Right lung (tissue), 10 donors: ENCODE measurements at places on chromosomes 12 and 14. TPM values are rescaled to one million over a fixed set of nuclear protein-coding genes. Genes with fewer than 3 reads are reported as not detected.

Gene BDKRB1
- polyA plus RNA-seq: 0.42 TPM

Gene ZFYVE1
- polyA plus RNA-seq: 17.2 TPM

DNA sequence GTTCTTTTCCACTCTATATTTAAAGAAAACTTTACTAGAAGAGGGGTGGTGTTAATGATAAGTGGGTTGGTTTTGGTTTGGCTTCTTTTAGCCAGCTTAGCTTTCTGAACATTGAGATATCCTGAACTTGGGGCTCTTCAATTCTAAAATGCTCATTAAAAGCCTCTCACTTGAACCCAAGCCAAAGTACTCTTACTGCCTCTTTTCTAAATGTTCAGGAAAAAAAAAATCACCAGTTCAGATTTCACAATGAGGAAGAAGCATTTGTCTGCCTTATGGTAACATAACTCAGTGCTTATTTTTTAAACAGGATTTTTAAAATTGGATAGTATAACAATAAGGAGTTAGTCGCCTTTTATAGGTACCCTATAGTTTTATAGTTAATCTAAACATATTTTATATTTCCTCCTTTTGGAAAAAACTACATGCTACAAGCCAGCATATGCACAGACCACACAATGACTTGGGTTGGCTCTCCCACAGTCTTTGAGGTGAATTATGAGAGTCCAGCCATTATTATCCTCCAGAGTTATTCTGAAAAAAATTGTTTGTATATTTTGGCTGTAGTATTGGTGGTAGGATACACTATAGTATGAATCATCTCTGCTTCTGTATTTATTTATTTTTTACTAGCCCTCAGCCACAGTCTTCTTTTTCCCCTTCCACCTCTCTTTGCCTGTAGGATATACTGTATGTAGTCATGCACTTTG is 195.5 kb upstream of the TMPO start:
- peak; percentile 25 for DNase-seq

DNA sequence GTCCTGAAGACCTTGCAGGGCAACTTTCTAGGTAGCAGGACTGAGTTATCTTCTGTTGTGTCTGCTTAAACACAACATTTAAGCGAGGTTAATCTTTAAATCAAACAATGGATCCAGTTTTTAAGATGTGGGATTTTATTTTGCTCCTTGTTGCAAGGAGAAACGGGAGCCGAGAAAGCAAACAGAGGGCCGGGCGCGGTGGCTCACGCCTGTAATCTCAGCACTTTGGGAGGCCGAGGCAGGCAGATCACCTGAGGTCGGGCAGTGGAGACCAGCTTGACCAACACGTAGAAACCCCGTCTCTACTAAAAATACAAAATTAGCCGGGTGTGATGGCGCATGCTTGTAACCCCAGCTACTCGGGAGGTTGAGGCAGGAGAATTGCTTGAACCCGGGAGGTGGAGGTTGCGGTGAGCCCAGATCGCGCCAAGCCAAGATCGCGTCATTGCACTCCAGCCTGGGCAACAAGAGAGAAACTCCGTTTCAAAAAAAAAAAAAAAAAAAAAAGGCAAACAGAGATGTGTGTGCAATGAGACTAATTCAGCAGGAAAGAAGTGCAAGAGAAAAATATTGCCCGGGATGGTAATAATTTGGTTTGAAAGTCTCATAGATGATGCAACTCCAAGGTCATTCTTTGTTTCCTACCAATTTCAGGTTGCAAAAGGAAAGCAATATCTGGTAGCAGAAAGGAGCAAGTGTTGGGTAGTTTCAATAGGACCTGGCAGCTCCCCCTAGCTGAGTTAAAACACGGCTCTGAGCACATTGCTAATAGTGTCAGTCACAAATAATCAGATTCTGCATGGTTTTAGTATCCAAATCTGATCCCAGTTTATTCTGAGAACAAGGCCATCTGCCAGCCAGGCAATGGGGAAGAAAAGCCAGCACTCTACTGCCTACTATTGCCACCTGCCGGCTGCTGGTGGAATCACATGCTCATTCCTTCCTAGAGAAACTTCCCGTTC is 141.4 kb downstream of the PPM1H start:
- peak; percentile 76 for DNase-seq

DNA sequence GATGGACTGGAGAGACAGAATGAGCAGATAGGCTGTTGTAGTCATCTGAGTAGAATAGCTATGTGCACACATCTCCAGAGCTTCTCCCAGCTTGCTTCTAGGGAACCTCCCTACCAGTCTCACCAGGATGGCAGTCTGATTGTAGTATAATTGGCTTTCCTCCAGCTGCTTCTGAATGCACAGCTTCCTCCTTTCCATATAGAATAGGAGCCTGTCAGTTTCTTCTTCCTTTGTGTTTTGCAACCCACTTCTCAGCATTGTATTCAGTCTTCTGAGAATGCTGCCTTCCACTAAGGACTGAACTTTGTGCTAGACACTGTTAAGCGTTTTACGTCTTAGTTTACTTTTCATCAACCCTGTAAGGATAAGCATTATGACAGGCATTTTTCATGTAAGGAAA is 2.2 kb upstream of the CSAD start:
- DNase-seq: no peak

DNA sequence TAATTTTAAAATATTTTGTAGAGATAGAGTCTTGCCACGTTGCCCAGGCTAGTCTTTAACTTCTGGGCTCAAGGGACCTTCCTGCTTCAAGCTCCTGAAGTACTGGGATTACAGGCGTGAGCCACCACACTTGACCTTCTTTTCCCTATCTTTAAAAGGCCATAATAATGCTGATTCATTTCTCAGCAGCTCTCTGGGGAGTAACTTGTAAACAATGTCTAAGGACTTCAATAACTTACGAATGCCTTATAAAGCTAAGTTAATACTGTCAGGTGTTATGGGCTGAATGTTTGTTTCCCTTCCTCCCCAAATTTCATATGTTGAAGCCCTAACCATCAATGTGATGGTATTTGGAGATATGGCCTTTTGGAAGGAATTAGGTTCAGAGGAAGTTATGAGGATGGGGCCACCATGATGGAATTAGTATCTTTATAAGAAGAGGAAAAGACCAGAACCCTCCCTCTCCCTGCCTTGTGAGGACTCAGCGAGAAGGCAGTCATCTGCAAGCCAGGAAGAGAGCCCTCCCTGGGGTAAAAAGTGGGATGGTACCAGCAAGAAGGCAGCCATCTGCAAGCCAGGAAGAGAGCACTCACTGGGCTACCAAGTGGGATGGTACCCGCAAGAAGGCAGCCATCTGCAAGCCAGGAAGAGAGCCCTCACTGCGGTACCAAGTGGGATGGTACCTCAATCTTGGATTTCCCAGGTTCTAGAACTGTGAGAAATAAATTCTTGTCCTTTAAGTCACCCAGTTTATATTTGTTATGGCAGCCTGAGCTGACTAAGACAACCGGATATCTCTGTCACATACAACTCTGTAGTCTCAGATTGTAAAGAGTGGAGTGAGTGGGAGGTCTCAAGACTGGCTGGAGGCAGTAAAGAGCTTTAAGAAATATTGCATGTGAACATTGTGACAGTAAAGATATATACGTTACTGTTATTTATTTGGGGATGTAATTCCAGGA is 16.3 kb upstream of the YBX3 start:
- no peak for DNase-seq
